Endodermal cell (in vitro differentiated cells): ENCODE measurements at places on chromosomes 5 and 9.

GRCh38 chr9:4982721-4983482 is 2.2 kb upstream of the JAK2 start:
- no peak for DNase-seq

DNA sequence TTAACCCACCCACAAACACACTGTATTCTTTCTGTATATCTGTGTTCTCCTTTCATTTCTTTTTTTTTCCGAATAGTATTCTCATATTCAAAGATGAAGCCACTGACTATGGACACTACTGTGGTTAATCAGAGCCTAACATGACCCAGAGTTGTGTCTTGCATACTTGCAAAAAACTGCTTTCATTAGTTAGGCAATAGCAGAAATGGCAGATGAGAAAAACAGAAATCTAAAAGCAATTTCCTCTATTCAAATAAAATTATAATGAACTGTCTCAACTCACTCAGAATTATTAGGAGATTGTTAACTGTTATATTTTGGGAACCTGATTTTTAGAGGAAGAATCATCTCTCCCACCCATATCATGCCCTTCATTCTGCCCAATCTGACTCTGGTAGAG is 45.9 kb downstream of the FREM1 start:
- no peak for DNase-seq

DNA sequence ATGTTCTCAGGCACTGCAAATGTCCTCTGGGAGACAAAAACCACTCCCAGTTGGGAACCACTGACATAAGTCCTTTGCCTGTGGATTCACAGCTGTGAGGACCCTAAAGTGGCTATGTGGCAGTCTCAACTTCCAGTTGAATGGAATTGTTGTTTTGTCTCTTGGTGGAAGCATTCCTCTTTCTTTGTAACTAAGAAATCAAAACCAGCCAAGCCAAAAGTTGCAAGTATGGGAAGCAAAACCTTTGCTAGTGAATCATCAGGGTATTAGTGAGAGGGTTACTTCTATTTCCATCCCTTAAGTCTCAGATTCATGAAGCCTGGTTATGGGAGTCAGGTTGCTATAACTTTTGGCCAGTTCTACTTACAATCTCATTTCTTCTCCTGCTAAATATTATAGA is 49.8 kb upstream of the RPS23 start:
- no peak for DNase-seq

DNA sequence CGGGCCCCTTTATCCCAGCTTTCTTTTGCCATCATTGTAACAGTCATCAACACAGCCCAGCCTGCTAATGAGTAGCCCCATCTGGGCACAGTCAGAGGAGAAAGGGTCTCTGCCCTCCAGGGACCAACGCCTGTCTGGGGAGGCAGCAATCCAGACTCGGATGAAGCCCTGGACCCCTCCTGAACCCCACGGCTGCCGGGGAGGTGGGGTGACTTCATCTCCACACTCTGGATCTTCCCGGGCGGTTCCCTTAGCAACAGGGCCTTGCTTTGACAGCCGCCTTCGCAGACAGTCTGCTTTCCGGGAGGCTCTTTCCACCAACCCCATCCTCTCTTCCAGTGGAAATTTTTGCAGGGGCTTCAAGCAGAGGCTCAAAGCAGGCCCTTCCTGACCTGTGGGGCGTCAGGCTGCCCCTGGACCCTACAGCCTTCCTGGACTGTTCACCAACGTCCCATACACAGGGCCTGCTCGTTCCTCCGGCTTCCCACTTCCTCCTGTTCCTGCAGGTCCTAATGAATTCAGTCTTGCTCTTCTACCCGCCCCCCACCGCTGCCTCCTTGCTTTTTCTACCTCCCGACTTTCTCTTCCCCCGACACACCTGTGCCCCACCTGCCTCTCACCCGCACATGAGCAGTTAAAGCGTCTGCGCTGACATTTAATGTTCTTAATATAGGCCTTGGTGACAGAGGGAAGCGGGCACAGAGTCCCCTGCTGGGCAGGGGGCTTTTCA is 161.7 kb upstream of the MVB12B start:
- no peak for DNase-seq

DNA sequence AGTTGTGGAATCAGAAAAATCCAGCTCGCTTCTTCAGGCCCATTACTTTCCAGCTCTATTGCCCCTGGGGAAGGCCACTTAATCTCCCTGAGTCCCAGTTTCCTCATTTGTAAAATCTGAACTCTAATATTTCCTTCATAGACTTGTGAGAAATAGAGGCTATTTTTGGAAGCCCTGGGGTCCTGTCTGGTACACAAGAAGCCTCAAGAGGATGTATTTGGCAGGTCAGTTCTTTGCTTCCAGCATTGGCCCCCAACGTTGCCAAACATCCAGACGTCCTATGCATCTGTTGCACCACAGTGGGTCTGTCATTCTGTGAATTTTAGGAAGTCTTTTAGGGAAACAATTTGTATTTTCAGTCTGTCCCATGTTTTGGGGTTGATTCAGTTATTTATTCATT is 525.9 kb downstream of the EBF1 start:
- no peak for DNase-seq

- DNase-seq, result no peak
These were observed 137.1 kb downstream of the ARL15 start for GRCh38 chr5:54173251-54173650.

DNA sequence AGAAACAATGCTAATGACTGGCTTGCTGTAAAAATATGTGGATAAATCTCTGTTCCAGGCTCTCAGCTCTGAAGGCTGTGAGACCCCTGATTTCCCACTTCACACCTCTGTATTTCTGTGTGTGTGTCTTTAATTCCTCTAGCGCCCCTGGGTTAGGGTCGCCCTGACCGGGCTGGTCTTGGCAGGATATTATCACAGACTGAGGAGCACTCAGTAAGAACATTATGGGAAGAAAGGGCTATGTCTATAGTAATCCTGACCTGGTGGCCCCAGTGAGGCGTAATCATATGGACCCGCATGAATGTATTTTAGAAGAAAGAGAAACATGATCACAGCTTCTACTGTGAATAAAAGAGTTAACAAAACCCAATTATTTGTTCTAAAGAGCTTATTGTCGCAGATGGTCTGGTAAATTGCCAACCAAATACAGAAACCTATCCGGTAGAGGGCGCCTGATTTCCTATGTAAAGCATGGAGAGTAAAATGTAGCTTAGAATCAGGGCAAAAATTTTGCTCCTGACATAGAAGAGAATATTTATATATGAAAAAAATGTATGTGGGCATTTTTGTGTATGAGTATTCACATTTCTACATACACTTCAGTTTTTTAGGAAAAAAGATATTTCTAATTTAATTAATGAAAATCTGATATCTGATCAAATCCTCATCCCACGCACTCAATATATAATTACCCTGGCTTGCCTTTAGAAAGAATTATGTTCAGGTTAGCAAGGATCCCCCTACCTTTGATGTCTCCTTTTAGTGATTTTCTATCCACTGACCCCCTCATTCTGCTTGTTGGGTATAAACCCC is 5.8 kb upstream of the IFNA1 start:
- DNase-seq, result peak; percentile 77

DNA sequence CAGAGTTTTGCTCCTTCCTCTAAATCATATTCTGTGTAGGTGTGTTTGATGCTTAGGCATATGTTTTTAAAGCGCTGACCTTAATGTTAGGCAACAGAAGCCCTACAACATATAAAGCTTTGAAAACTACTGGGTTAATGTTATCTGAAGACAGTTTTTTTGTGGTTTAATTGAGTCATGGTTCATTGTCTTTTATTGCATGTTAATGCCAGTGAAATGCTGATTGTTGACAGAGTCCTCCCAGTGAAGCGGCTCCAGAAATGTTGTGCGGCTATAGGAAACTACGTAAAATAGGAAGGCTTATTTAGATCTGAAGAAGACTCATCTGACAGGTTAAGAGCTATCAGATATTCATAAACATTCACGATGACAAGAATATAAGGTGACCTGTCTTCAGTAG is 424.6 kb downstream of the CCDC171 start:
- no peak for DNase-seq

DNA sequence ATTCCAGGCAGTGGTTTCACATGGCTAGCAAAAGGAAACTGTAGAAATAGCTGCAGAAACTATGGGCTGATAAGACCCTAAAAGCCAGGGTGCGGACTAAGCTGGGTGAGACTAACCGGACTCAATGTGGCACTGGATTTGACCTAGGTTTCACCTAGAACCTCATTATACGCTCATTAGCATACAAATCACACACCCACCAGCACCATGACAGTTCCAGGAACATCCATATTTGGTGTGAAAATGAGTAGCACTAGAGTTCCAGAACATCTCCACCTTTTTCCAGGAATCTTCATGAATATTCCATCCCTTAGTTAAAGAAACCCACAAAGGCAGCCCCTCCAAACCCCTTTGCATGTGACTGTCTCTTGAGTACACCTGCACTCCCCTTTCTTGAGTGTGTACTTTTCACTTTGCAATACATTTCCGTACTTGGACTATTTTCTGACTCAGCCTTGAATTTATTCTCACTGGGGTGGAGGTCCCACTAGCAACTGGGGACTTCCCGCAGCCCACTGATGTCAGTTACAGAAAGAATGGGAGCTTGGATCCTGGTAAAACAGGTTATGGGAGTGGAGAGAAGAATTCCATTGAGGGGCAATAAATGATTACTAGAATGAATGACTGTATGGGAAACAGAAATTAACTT is 58.0 kb upstream of the SPATA31C2 start:
- no peak for DNase-seq
